ENCODE measurements at places on chromosomes 3 and 15.
A peak's percentile ranks its signal among the peaks of the same experiment; 100 is the strongest.

DNA sequence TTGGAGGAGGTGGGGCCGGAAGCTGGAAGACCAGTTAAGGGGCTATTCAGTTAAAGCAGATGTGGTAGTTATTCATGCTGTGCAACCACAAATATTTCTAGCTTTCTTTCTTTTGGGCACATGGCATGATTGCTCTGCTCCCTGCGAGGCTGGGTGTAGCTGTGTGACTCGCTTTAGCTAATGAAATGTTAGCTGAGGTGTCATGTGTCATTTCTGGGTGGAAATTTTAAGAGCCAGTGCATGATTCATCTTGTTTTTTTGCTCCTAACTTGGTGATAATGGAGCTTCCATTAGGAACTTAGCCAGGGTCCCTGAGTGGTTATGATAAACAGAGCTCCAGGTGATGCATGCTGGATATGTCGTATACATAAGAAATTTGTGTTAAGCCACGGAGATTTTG is 300.6 kb downstream of the SATB1 start:
- DNase-seq = peak; percentile 31

DNA sequence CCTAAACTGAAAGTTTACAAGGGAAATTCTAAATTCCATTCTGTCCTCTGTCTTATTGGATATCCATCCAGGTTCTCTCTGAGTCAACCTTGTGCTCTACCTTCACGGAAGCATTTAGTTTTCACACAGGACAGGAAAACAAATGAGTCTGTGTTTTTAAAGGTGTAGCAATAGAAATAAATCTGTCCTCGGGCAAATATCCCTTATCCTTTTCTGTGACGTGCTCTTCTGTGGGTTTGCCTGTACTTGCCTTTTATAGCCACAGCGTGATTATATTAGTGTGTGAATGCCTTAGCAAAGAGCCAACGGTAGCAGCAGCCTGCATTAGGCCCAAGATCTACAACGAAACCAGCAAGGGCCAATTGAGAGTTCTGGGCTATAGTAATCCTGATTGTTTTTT is 127.2 kb upstream of the PLSCR5 start:
- no peak for DNase-seq

GRCh38 chr3:102002056-102002455 is 152.7 kb downstream of the NFKBIZ start:
- no peak for DNase-seq

GRCh38 chr3:121545049-121545573 is 677 bp downstream of the POLQ start:
- DNase-seq = no peak

GRCh38 chr15:96093063-96093462 is 237.4 kb upstream of the NR2F2 start:
- no peak for DNase-seq

DNA sequence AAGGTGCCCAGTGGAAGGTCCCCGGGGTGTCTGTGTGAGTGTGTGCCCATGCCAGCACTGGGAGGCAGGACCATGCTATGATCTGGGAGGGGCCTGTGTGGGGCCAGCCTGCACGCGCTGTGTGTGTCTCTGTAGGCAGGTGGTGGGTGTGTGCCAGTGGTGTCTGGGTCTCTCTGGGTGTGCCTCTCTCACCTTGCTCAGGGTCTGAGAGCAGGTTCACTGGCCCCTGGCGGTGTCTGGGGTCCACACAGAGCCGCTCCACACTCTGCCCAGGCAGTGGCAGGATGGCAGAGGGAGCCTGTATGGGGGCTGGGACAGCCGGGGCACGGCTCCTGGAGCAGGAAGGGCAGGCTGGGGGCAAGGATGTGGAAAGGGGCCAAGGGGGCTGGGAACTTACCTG is 12.6 kb downstream of the ITIH4 start:
- DNase-seq = no peak

DNA sequence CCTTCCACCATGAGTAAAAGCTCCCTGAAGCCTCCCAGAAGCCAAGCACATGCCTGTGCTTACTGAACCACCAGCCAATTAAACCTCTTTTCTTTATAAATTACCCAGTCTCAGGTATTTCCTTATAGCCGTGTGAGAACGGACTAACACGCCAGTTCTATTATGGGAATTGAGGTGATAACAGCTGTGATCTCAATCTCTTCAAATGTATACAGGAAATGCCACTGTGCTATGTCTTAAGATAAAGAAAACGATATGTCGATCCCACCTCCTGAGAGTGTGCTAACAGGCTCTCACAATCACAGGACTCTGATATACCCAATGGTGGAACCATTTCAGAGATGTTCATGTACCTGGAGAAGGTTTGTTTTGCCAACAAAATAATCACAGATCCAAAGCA is 26.2 kb downstream of the CHSY1 start:
- no peak for DNase-seq

DNA sequence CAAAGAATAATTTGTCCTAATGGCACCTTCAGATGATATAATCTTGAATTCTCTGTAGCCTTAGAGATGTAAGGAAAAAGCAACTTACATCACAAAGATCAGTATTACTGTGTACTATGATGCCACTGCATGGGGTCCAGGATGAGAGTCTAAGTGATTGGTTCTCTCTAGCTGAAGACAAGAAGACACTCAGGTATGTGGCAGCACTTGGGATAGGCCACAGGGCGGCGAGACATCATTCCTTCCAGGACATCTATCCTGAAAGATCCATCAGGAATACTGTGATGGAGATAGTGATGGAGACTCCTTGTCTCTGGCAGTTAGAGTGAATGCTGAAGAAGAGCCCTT is 2.5 kb downstream of the CD200 start:
- DNase-seq = no peak

DNA sequence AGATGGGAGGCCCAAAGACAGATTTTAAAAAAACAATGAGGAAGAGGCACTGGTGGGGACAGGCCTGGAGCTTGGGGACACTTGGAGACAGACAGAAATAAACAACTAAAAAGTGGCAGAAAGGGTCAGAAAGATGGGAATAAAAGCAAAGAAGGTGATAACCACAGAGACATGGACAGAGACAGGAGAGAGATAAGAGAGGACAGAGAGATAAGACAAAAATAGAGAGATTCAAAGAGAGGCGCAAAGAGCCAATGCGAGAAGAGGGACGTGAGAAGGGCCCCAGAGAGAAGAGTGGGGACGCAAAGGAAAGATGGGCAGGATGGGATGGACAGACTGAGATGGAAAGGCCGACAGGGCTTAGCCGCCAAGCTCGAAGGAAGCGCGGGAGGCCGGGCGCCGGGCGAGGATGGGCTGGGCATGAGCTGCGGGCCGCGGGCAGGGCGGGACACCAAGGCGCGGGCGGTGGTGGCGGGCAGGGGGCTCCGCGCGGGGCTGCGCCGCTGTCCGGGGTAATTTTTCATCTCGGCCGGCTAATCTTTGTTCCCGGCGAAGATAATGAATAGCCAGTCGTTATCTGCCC is 3.1 kb upstream of the GATA2 start:
- DNase-seq = no peak

DNA sequence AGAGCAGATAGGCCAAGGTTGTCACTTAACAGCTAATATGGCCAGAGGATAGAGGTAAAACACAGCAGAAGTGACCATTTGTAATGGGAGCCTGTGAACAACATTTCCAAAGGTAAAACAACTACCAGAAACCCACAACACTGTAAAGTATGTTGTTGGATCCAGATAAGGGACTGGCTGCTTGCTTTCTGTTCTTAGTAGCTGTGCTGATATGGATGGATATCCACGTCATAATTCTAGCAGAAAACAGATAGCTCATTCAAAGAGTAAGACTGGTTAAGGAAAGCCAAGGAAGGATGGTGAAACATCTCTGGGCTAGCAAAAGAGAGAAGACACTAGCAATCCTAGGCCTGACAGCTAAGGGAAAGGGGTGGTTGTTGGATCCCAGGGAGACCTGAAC is 36.9 kb upstream of the SPRED1 start:
- no peak for DNase-seq

- no peak for DNase-seq
These were observed 110.3 kb downstream of the PIK3CB start for GRCh38 chr3:138724443-138724842.

DNA sequence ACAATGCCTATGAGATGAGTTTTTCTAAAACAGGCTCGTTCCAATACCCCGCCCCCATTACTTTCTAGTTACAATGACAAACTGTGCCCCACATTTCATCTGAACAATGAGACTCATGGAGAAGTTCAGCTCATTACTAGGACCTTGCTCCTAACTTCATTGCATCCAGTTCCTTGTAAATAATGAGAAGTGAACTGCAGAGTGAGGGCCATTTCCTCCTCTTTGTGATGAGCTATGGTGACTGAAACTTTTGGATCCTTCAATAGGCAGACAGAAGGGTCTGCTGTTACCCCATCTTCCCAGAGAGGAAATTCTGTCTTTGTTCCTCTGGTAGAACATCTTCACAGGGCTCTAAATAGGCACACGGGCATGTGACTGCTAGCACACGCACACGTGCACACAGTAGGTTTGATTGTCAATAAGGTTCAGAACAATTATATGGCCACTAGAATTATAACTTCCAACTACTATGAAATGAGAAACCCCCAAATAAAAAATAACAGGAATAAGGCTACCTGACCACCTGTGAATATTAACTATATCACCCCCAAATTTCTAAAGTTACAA is 51.8 kb downstream of the SERP1 start:
- DNase-seq = no peak

GRCh38 chr3:94647131-94647530 is 584.3 kb downstream of the NSUN3 start:
- DNase-seq = no peak

DNA sequence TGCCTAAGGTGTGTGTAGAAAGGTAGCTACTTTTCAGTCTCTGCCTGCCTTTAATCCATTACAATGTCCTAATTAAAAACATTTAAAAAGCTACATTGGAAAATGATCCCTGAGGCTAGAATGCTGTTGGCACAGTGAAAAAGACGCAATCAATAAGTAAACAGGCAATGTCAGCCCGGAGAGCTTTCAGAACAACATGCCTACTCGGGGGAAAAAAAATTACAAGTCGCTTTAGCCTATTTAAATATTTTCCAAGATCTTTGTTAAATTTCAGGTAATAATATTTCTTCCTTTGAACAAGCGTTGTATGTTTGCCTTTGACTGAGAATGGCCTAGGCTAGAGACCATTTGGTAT is 46.6 kb upstream of the CD47 start:
- DNase-seq = no peak

- no peak for DNase-seq
These were observed 41.6 kb downstream of the IQCH start for GRCh38 chr15:67296188-67296587.

DNA sequence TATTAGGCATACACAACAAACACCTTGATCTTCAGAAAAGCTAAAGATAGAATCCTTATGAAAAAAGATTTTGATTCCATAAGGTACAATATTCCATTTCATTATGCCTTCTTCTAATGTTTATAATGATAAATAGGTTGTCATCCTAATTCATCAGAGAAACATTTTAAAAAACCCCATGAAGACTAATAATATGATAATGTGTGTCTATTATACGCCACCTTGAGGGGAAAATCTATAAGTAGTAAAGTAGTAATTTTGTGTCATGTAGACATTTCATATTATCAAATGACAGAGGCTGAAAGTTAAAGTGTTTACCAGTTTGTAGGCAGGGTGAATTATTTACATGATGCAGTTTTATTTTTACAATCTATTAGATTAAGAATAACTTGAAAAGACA is 524.3 kb downstream of the GBE1 start:
- no peak for DNase-seq

DNA sequence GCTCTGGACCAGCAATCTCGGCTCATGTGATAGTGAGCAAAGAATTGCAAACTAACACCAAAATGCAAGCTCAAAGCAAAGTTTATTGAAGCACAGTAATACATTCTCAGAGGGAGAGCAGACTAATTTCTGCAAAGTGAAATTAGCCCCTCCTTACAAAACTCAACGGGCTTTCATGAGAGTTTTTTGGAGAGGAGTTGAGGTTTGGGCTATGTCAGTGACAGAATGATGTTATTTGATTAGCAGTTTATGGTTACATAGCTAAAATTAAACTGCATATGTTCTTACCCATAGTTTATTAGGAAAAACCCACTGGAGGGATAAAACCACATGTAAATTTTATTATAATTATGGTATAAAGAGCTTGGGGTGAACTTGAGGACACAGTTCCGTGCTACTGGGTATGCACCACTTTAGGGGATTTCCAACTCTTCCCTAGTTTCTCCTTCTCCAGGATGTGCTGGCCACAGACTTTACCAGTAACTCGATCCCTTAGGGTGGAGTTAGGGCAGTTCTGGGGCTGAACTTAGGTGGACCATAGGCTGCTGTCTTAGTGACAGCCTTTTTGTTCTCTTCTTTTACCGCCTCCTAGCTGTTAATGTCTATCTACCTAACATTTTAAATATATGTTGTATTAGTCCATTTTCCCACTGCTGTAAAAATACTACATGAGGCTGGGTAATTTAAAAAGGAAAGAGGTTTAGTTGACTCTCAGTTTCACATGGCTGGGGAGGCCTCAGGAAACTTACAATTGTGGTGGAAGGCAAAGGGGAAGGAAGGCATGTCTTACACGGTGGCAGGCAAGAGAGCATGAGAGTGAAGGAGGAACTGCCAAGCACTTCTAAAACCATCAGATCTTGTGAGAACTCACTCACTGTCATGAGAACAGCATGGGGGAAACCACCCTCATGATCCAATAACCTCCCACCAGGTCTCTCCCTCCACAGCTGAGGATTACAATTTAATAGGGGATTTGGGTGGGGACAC is 8.9 kb upstream of the AADACL2 start:
- DNase-seq = peak; percentile 20

- no peak for DNase-seq
These were observed 1.6 kb upstream of the P2RY13 start for GRCh38 chr3:151330899-151331298.

DNA sequence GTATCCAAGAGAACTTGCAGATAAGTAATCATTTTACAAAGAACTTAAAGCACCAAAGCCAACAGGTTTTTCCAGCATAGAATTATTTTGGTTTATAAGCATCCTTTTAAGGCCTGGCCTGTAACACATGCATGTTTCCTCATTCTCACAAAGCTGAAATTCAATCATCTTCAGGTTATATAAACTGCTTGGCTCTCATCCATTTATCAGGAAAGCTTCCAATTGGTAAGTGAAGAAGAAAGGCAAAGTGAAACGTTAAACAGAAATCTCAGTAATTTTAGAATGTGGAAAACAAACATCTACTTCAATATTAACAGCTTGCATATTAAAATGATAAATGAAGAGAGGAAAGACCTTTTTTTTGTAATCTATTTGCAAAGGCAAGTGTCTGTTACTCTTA is 1.6 kb downstream of the SERP1 start:
- no peak for DNase-seq

DNA sequence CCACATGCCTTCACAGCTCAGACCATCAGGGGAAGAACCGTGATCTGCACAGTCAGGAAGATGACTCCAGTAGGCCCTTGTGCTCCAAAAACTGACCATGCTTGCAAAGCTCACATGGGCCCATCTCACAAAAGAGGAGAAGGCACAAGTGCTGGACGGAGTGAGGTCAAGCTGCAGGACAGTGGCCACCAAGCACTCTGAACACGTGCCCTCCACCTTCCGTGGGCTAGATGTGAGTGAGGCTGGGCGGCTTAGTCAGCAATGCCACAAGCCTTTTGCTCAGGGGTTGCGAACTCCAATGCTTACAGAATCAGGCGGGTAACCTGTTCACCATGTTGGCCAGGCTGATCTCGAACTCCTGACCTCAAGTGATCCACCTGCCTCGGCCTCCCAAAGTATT is 70.9 kb downstream of the SCN5A start:
- no peak for DNase-seq

GRCh38 chr3:122898298-122898697 is 103.4 kb downstream of the SLC49A4 start:
- no peak for DNase-seq

GRCh38 chr3:34072297-34072696 is 273.9 kb downstream of the PDCD6IP start:
- DNase-seq = no peak

- DNase-seq = no peak
These were observed 100.5 kb upstream of the RGMA start for GRCh38 chr15:93189561-93189960.
